ENCODE measurements at places on chromosomes 16 and 17.
A peak's percentile ranks its signal among the peaks of the same experiment; 100 is the strongest.

GRCh38 chr16:89495121-89495520 lies 4.8 kb upstream of the ANKRD11 start:
- DNase-seq: peak; percentile 46

DNA sequence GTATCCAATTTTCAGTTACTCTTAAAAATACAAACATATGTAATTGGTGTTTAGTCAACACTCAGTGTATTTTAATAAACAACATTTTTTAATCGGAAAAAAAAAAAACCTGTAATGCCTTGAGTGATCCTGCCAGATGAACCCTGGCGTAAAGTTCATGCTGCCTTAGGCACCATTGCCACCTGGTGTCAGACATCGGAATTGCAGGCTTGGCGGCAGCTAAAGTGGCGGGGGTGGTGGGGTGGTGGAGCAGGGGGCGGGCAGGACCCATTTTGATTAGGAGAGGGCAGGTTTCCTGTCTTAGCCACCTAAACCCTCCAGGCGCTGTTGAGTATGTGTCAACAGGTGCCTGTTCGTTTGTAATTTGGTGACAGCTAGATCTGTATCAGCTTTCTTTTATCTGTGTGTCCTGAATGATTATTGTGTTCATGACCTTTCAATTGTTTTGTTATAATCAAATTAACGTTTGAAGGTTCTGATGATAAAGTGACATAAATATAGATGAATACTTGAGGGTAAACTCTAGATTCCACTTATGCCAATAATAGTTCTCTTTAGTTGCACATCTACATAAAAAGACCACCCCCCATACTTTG lies 588.7 kb downstream of the CDH13 start:
- peak; percentile 27 for DNase-seq

- DNase-seq: peak; percentile 4
Measured at GRCh38 chr16:14109782-14110727, 38.9 kb downstream of the MRTFB start.

GRCh38 chr17:40100669-40101366 lies 429 bp upstream of the NR1D1 start:
- peak; percentile 98 for DNase-seq

DNA sequence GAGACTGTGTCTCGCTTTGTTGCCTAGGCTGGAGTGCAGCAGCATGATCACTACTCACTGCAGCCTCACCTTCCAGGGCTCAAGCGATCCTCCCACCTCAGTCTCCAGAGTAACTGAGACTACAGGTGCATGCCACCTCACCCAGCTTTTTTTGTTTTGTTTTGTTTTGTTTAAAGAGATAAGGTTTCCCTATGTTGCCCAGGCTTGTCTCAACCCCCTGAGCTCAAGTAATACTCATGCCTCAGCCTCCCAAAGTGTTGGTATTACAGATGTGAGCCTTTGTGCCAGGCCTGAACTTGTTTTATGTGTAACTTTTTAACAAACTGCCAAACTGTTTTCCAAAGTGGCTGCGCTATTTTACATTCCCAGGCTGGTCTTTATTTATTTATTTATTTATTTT lies 41.8 kb upstream of the NUDT7 start:
- no peak for DNase-seq

DNA sequence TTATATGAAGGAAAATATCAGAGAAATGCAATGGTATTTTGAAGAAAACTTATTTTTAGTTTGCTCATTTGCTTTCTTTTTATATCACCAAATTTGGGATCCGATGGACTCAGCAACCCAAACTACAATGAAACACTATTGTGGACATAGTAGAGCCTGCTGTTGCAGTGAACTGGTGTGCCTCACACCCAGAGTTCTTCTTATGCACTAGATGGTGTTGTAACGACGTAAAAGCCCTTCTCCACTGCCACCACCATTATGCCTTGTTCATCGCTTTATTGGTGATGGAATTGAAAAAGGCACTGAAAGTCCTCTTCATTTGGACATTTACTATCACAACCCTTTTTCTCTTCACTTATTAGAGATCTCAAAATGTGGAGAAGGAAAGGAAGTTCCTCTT lies 381.3 kb downstream of the CDH8 start:
- no peak for DNase-seq

GRCh38 chr16:27625050-27625697 lies 75.2 kb downstream of the KATNIP start:
- DNase-seq: no peak

DNA sequence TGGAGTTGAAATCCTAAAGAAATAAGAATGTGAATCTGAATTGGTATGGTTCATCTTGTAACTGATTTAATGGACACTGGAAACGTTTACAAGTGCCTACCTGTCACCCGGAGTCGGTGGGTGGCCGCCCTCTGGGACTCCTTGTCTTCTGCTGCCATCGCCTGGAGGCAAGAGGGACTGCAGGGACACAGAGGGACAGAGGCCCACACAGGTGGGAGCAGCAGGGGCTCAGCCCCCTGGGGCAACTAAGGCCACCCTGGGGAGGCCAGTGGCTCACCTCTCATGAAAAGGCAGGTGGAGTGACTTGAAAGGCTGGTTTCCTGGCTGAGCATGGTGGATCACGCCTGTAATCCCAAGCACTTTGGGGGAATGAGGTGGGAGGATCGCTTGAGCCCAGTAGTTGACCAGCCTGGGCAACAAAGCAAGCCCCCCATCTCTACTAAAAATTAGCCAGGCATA lies 23.2 kb downstream of the TMEM92 start:
- DNase-seq: peak; percentile 66

DNA sequence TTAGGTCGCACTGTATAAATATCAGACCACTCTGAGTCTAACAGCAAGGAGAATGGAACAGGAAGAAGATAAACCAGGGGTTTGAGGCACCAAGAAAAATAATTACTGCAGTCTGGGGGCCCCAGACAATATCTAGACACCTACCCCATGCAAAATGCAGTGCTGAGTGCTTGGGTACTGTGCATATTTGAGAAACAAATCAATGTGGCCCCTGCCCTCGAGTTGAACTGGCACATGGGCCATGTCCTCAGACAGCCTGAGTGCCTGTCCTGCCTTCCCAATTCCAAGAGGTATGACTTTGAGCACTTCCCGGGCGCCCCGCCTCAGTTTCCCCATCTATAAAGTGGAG lies 6.2 kb upstream of the CIITA start:
- DNase-seq: no peak
